HT1080 (cell line): ENCODE measurements at places on chromosomes 13 and 19. TPM values are rescaled to one million over a fixed set of nuclear protein-coding genes. Genes with fewer than 3 reads are reported as not detected.

The SGTA gene
- total RNA-seq = 104 and 131 TPM in 2 replicates

The ICAM3 gene
- 8.3 and 8.8 TPM in 2 replicates for total RNA-seq

The TBCB gene
- 176 and 193 TPM in 2 replicates for total RNA-seq

The SHISA7 gene
- not detected in 2 replicates for total RNA-seq

The TYROBP gene
- not detected in 2 replicates for total RNA-seq

The LAIR1 gene
- total RNA-seq = not detected in 2 replicates
